ENCODE measurements at places on chromosomes 7 and 10. TPM values are rescaled to one million over a fixed set of nuclear protein-coding genes. Genes with fewer than 3 reads are reported as not detected.

Gene SLC18A3
- total RNA-seq = not detected

DNA sequence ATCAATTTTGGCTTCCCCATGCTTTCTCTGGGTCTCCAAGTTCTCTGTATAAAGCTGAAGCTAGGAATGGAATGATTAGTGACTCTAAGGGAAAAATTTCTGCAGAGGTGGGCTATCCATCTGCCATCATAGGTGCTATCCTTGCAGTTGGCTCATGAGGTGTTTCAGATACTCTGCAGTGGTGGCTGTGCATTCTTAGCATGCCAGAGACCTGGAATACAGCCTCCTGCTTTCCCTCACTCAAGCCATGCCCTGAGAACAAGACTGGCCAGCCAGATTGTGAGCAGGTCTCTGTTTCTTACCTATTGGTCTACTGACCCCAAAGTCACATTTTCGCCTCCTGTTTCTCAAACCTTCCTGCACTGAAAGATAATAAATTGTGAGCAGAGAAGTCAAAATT, 719.6 kb downstream of the CCSER2 start:
- H3K36me3 ChIP-seq = no peaks in the 10 kb centered on the region
- DNase-seq = no peak
- no peak overlapping the region for H3K4me3 ChIP-seq
- no peak overlapping the region for H3K27ac ChIP-seq
- no peaks in the 10 kb centered on the region for H3K27me3 ChIP-seq
- no peaks in the 10 kb centered on the region for H3K4me1 ChIP-seq

Gene PRKAR2B
- 2.5 TPM for total RNA-seq

Gene SUN3
- total RNA-seq = not detected

Gene SORCS1
- total RNA-seq = not detected

DNA sequence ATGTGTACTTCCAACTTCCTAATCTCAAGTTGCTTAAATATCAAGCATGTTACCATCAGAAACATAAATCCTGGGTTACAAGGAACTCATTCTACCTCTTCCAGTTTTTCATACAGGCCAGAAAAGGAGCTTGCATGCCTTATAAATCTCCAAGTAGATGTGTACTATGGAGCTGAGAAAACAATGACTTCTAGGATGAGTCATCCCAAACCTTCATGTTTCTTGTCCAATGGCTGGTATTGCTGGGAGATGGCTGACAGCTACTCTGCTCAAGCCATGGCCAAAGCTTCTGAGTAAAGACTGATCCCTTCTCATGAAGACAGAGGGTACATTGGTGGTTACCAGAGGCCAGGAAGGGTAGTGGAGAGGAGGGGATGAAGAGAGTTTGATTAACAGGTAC, 8.6 kb downstream of the RAPGEF5 start:
- no peaks in the 10 kb centered on the region for H3K27me3 ChIP-seq
- no peaks in the 10 kb centered on the region for H3K36me3 ChIP-seq
- H3K4me1 ChIP-seq = peaks cover 15% of the 10 kb centered on the region
- no peak overlapping the region for H3K27ac ChIP-seq
- peak; percentile 63 for DNase-seq
- no peak overlapping the region for H3K4me3 ChIP-seq

DNA sequence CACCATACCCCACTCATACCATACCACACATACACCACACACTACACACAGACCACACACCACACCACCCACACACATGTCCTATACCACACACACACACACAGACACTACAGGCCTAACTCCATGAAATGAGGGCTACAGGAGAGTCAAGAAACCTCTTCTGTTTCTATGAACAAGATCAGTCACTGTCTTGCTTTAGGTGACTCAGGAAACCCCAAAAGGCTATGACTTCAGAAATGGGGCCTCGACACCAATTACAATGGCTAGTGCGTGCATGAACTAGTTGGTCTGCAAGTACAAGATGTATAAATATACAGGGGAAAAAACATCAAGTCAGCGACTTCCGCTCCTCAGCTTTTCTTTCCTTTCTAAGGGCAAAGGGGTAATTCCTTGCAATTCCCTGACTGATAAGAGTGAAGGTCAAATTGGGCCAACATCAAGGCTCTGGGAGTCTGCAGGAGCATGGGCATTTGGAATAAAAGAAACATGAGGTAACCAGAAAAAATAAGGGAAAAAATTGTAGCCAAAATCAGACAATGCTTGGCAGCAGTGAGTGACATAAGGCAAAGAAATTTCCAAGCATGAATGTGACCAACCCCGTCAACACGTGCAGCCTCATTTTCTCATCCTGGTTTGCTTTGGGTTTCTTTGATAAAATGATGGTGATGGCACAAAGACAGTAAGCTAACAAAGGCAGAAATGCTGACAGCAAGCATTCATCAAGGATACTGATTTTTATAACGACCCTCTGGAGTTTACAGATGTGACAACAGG, 1.5 kb downstream of the PKD1L1 start:
- no peak for DNase-seq
- H3K4me1 ChIP-seq = peaks cover 16% of the 10 kb centered on the region
- H3K27ac ChIP-seq = no peak overlapping the region
- H3K36me3 ChIP-seq = no peaks in the 10 kb centered on the region

DNA sequence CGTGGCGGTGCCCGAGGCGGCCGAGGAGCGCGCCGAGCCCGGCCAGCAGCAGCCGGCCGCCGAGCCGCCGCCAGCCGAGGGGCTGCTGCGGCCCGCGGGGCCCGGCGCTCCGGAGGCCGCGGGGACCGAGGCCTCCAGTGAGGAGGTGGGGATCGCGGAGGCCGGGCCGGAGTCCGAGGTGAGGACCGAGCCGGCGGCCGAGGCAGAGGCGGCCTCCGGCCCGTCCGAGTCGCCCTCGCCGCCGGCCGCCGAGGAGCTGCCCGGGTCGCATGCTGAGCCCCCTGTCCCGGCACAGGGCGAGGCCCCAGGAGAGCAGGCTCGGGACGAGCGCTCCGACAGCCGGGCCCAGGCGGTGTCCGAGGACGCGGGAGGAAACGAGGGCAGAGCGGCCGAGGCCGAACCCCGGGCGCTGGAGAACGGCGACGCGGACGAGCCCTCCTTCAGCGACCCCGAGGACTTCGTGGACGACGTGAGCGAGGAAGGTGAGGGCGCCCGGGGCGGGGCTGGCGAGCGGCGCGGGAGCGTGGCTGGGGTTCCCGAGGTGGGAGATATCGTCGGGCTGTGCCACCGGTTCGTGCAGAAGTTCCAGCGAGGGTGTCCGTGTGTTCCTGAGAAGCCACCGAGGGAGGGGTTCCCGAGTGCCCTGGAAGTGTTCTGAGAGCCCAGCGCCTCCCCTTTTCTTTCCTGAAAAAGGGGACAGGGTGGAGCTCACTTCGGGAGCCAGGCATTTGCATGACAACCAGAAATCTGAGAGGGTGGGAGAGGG, 495 bp downstream of the EIF3B start:
- DNase-seq = peak; percentile 80
- peak overlapping the region; percentile 96 for H3K4me3 ChIP-seq
- peak overlapping the region; percentile 100 for H3K27ac ChIP-seq
- H3K4me1 ChIP-seq = peaks cover 26% of the 10 kb centered on the region
- no peaks in the 10 kb centered on the region for H3K27me3 ChIP-seq

Gene HMX2
- total RNA-seq = not detected

Gene LIPN
- total RNA-seq = not detected

Gene ADIRF
- 18.3 TPM for total RNA-seq

Gene LLCFC1
- total RNA-seq = not detected
